ENCODE measurements at places on chromosomes 7 and 10.

DNA sequence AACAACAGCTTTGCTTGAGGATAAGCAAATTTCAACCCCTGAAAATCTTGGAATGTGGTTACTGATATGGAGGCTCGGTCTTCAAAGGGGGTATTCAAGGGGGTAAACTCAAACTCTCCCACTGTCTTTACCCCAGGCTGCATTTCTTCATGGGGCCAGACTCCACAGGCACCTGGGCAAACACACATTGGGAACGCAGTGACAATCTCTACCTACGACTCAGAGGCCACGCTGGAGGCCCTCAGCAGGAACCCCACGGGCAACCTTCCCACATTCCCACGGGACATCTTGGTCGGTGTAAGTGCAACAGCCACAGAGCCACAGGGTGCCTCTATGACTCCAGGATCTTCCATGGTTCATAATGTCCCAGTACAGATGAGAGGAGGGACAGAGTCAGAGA lies 2.2 kb upstream of the INSIG1 start:
- DNase-seq: no peak

GRCh38 chr10:27723436-27723835 lies 22.2 kb downstream of the MKX start:
- no peak for DNase-seq

- no peak for DNase-seq
Measured at GRCh38 chr10:42790835-42791234, 8.2 kb downstream of the BMS1 start.

- no peak for DNase-seq
Measured at GRCh38 chr10:102918817-102919245, 737 bp downstream of the CNNM2 start.

GRCh38 chr10:69577268-69578232 lies 4.3 kb upstream of the NEUROG3 start:
- no peak for DNase-seq

- DNase-seq: no peak
Measured at GRCh38 chr10:96863922-96864543, 31.9 kb downstream of the LCOR start.

DNA sequence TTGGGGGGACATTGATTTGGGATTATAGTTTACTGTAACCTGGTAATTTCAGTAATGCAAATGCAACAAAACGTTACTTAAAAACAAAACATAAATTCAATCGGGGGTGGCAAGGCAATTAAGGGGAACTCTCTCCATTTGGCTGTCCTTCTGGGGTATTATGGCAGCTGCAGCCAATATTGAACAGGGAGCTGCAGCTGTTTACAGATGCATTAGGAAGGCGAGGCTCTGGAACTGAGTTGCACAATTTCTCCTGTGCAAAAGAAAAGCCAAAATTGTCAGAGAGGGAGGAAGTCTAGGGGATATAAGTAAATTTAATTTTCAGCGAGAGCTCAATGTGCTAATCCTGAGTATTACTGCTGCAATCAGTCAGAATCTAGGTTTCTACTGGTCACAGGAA lies 36.1 kb downstream of the NEUROD6 start:
- no peak for DNase-seq

DNA sequence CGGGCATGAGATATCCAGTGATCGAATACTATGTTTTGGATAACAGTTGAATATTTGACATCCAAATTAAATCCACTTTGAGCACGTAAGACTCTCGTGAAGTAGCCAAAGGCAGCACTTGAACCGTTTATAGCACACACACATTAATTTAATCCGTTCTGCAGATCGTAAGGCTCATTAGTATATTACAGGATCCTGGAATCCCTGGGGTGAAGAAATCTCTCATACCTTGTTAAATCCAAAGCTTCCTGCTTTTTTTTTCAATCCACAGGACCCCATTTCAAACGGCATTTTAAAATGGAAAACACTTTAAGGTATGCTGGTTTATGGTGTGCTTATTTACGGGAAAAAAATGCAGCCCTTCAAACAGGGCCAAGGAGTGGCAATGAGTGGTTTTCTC lies 158.4 kb upstream of the ADARB2 start:
- no peak for DNase-seq

- DNase-seq: no peak
Measured at GRCh38 chr7:15228831-15229230, 326.3 kb upstream of the DGKB start.

DNA sequence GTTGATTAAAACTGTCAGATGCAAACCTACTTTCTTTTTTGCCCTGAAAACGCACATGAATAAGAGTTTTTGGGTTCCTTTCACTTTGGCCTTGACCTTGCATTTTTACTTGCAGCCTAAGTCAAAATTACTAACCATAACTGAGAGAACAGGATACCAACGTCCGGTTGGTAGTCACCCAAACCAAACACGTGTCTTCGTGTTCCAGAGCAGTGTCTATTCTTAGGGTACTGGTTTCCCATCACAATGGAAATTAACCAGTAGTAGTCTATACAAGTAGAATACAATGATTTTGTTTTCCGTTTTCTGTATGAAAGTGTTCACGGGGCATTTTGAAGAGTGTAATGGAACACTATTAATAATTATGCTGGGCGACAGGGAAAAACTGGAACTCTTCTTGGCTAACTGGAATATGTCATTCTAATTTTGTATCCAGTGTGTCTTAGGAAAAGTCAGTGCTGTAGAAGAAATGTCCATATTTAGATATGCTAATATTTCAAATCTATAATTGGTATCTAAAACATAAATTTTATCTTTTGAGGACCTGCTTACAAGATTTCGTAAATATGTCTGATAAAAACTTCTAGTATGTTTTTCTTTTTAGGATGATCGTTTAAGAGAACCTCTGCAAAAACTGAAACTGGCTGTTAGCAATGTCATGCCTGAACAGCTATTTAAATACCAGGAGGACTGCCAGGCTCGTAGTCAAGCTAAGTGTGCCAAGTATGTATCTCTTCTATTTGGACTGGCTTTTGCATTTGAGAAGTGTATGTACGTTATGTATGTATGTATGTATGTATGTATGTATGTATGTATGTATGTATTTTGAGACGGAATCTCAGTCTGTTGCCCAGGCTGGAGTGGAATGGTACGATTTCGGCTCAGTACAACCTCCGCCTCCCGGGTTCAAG lies 40.9 kb downstream of the UBN2 start:
- no peak for DNase-seq

GRCh38 chr10:120014031-120014430 lies 121.5 kb downstream of the SEC23IP start:
- no peak for DNase-seq

- no peak for DNase-seq
Measured at GRCh38 chr7:15481132-15481531, 80.7 kb downstream of the AGMO start.

DNA sequence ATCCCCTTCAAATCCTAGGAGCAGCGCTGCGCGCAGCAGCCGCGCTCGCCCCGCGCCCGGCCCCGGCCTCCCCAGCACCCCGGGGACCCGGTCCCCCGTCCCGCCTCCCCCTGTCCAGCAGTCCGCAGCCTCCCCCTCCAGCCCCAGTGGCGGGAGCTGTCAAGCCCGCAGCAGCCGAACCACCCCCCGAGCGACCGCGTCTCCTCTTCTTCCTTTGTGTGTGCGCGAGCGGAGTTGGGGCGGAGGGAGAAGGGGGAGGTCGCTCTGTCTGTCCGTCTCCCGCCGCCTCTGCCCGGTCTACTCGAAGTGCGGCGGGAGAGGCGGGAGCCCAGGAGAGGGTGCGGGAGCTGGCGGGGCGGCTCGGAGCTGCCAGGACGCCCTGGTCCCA lies 375 bp upstream of the CHN2 start:
- DNase-seq: no peak

GRCh38 chr7:523347-524336 lies 4.0 kb upstream of the PDGFA start:
- no peak for DNase-seq

DNA sequence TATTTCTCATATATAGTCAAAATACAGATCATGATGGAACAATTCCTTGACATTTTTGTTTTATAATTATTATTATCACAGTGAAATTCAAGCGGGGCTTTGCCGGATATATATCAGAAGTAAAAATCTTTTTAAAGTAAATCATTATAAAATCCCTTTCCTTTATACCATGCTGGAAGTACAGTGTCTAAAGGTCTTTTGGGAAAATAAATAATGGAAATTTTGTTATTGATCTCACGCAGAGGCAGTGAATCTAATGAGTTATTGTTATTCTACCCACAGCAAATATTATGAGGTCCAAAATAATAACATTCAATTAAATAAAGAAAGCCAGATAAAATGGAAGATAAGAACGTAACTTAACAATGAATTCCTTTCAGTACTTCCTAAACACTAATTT lies 33.8 kb downstream of the GFRA1 start:
- no peak for DNase-seq
